ENCODE measurements at places on chromosomes 5 and 9.

DNA sequence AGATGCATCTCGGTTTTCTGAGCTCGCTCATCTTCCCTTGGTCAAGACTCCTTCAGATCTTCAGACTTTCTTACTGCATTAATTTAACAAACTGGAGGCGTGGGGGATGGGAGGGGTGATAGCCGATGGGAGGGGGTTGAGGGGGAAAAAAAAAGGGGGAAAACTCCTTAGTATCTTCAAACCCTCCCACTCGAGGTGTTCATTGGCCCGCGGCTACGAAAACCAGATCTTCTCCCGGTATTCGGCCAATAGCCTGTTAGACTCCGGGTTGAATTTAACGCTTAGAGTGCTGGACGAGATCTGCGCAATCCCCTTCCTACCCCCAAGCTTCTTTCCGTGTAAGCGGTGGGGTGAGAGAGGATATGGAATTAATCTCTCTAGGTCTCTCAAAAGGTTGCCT lies 689 bp upstream of the GLRA1 start:
- no peak for DNase-seq

GRCh38 chr9:83622939-83623678 lies at the start of gene IDNK:
Gene IDNK (plus strand): TSS chr9:83623143. CDS start chr9:83623172, 29 bp downstream.
- DNase-seq = peak; percentile 66

DNA sequence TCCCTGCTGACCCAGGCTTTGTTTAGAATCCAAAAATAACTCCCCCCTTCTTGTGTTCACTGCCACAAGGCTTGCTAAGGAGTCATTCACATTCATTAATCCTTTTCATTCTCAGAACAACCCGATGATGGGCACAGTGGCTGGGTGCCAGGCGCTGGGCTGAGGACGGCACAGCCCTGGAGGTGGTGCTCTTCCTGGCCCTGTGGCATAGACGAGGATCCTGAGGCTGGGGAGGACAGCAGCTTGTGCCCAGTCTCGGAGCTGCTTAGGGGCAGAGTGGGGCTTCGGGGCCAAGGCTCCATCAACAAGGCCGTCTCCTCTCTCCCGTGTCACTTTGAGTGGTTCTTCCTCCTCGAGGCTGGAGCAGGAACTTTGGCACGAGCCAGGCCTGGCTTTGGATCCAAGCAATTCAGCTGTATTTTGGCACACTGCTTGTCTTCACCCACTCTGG lies 166.7 kb downstream of the TTLL11 start:
- DNase-seq = no peak

DNA sequence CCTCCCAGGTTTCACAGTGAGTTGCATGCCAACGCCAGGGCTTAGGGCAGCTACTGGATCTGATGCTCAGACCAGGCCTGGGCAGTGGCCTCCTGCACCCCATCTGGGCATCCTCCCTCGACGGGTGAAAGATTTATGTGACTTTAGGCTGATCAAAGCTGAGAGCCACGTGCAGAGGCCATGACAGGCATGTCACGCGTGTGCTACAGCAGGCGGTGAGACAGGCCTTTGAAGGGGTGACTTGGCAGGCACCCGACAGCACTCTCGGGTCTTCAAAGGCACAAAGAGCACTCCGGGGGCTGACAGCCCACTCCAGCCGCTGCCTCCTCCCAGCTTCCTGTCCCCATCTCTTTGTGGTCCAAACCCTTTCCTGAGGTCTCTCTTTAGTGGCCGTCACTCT lies 66.2 kb downstream of the NTNG2 start:
- no peak for DNase-seq

DNA sequence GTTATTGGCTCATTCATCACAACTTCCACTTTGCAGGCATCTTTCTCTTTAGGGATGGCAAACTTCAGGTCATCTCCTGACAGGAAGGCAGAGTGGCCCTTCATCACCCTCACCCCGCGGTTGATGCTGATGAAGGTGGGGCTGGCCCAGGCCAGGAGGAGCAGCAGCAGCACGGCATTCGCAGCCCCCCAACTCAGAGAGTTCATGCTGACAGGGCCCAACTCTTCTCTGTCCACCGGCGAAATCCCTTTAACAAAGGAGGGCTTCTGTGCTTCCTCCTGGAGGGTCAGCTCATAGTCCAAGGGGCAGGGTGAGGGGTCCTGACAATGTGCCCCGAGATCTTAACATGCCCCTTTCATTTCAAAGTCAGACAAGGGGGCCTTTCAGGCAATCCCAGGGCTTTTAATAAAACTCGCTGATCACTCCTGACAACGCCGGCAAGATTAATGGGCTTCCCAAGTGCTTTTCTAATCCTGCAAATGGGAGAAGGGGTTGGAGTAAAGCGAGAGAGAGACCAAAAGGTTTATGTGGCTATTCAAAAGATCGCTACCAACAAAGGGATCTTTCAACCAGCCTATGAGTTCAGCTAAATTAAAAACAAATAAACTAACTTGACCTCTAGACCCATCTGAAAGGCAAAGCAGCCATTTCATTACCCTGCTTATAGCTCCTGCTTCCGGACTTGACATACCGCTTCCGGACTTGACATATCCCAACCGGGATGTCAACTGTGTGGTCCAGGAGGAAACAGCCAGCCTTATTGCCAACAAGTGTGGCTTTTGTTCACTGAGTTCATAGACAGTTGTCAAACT lies 41.2 kb downstream of the FREM1 start:
- DNase-seq = no peak

DNA sequence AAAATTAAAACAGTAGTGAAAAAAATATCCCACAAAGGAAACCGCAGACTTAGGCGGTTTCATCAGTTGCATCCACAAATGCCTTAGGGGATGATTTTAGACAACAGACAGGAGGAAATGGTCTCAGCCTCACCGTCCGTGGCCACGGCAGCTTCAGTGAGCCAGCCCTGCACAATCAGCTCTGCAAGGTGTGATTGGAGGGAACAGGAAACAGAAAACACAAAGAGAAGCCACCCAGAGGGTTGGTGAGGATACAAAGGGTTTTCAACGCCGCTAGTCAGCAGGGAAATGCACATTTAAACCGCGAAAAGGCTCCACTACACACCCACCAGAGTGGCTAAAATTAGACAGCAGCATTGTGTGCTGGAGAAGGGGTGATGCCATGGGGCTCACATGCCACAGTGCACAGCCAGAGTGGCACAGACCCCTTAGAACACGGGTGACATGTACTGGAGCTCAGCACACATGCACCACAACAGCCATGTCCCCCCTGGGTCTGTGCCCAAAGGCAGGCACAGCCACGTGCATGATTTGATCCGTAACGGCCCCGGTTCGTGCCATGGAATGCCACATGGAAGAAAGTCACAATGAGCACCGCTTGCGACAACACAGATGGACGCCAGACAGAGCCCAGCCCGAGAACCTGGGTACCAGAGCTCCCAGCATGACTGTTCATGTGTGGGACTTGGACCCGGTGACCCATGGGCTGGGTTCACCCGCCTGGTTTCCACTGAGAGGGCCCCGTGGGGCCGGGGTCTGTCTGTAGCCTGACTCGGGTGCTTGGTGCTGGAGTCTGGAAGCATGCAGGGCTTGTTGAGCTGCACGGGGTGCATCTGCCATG lies 18.3 kb upstream of the TERT start:
- peak; percentile 56 for DNase-seq

DNA sequence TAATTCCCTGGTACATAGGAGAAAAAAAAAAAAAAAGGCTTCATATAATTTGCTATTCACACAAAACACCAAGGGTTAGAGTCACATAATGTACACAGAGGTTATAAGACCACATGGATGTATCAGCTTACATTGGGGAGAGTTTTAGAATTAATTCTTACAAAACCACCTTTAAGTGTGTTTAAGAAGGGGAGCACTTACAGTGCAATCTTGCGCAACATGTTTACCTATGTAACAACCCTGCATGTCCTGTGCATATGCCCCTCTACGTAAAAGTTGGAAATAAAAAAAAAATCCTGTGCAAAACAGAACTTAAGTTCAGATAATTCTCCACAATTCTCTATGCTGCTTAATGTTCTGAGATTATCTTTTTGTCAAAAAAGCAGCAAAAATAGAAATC lies 190.0 kb downstream of the DENND1A start:
- DNase-seq = no peak

Measured in T-helper 2 cell treated with Interferon-gamma antibody and Interleukin-4, amounts not matched to agents 5 μg/mL and 100 μg/mL, for 36 hours (primary cell).